D721Med (cell line): ENCODE measurements at places on chromosomes 4 and X.

- DNase-seq: no peak
Observed at GRCh38 chr4:183691897-183692296, 32.8 kb downstream of the TRAPPC11 start.

DNA sequence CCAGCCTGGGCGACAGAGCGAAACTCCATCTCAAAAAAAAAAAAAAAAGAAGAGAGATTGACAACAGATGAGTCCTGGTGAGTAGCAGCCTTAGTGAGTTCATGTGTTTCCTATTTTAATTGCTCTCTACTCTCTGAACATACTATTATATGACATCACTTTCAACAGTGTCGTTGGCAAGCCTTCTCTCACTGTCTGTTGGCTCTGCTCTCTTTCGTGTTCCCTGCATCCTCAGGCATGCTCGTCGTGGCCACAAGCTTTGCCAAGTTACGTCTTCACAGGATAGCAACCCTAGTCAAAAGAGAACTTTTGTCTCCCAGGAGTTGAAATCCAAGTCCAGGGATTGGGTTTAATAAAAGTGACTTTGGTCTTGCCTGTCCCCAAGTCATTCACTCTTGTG, 117.1 kb upstream of the EGFL6 start:
- no peak for DNase-seq

DNA sequence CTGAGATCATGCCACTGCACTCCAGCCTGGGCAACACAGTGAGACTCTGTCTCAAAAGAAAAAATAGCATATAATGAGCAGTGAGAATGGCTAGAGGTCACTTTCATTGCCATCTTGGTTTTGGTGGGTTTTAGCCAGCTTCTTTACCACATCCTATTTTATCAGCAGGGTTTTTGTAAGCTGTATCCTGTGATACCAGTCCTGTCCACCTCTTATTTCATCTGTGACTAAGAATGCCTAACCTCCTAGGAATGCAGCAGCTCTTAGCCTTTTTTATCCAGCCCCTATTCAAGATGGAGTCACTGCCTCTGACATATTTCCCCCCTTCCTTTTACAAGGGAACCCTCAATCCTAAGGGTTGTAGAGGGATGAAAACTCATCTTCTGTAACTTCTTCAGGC, 26.1 kb upstream of the IGFBP7 start:
- DNase-seq: no peak

GRCh38 chrX:56790778-56791177, 61.7 kb downstream of the NBDY start:
- DNase-seq: no peak
